Thyroid gland (tissue), 4 donors: ENCODE measurements at places on chromosomes 7 and 10.
A peak's percentile ranks its signal among the peaks of the same experiment; 100 is the strongest.

GRCh38 chr7:13952921-13953320 is 36.5 kb downstream of the ETV1 start:
- DNase-seq = no peak

GRCh38 chr7:108190891-108191290 is 60.7 kb upstream of the LAMB4 start:
- no peak for DNase-seq

DNA sequence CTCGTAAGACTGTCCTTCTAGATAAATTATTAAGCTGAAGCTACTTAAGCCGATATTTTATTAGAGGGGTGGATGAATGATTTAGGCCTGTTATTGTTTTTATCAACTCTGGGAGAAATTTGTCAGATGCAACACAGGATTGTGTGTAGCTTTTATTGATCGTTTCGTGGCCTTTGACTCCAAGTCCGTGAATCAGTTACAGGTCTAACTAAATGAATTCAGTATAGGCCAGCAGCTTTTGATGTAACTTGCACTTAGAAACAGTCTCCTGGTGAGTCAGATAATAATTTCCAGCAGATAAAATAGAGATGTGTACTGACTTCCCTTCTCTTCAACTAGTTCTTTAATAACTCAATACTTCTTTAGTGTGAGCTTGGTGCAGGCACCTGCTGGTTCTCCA is 341.7 kb upstream of the SMIM30 start:
- DNase-seq = no peak

DNA sequence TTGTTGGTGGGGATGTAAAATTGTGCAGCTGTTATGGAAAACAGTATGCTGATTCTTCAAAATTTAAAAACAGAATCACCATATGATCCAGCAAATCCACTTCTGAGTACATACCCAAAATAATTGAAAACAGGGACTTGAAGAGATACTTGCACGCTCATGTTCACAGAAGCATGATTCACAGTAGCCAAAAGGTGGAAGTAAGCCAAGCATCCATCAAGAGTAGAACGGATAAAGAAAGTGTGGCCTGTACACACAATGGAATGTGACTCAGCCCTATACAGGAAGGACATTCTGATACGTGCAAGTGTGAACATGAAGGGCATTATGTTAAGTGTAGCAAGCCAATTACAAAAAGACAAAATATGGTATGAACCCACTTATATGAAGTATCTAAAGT is 696.7 kb upstream of the CELF2 start:
- DNase-seq = no peak

DNA sequence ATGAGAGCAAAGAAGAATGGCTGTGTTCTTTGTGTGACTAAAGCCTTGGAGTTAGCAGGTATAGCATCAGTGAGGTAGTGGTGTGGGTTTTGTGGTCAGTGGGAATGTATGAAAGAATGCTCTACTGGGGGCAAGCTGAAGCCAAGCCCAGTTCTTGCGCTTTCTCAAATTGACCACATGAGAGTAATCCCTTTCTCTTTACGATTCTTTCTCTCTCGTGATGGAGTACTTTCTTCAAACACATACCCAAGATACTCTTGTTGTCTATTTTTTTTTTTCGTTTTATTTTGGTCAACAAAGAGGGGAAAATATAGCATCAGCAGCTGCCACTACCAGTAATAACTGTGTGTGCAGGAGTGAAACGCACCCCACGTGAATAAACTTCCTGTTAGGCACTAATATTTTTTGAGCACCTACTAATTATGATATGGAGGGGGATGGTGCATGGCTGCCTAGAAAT is 8.4 kb upstream of the PANK1 start:
- DNase-seq = no peak

- peak; percentile 37 for DNase-seq
Measured at GRCh38 chr7:151244196-151244840, 4.2 kb downstream of the SMARCD3 start.

- DNase-seq = no peak
Measured at GRCh38 chr7:25900877-25901276, 251.1 kb upstream of the NFE2L3 start.

- DNase-seq = no peak
Measured at GRCh38 chr7:14739168-14739840, 163.2 kb downstream of the DGKB start.

DNA sequence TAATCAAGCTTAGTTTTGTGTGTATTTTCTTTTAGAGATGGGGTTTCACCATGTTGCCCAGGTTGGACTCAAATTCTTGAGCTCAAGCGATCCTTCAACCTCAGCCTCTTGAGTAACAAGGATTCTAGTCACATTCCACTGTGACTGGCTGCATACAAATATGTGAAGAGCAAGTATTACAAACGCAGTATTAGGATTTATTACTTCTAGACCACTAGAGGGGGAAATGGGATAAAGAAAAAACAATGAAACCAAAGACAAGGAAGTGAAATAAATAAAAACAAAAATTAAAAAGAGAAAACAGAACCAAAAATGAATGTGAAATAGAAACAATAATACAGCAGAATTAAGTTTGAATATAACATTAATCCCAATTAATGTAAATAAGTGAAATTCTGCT is 308.7 kb downstream of the ANKRD30A start:
- DNase-seq = no peak

- no peak for DNase-seq
Measured at GRCh38 chr7:127758105-127758504, 106.1 kb downstream of the SND1 start.

- no peak for DNase-seq
Measured at GRCh38 chr7:157143788-157144187, 5.1 kb downstream of the UBE3C start.

- no peak for DNase-seq
Measured at GRCh38 chr10:73215749-73216148, 31.3 kb downstream of the DNAJC9 start.

GRCh38 chr7:30971440-30971839 is 7.7 kb downstream of the GHRHR start:
- DNase-seq = no peak

GRCh38 chr7:148433521-148434180 is 156.9 kb upstream of the C7orf33 start:
- DNase-seq = no peak

DNA sequence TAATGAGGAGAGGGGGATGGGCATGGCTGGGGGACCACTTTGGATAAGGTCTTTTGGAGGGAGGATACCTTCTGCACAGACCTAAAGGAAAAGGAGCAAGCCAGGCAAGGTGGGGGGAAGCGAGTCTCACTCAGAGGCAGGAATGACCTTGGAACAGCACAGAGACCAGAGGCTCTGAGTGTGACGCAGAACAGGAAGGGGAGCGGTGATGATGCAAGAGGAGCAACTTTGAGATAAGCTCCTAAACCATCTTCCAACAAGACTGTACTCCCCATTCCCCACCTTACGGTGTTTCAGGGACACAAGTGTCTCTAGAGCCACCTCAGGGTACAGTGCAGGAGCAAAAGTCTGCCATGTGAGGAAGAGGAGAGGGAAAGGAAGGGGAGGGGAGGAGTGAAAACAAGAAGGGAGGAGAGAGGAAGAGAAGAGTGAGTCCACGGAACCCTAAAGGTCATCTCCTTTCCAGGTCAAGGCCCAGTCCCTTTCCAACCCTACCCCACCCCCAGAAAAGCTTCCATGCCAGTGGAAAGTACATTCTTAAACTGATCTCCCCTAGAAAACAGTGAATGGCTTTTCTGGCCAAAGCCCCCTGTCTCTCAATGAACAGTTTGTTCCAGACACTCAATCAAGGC is 54.1 kb downstream of the JAZF1 start:
- no peak for DNase-seq

DNA sequence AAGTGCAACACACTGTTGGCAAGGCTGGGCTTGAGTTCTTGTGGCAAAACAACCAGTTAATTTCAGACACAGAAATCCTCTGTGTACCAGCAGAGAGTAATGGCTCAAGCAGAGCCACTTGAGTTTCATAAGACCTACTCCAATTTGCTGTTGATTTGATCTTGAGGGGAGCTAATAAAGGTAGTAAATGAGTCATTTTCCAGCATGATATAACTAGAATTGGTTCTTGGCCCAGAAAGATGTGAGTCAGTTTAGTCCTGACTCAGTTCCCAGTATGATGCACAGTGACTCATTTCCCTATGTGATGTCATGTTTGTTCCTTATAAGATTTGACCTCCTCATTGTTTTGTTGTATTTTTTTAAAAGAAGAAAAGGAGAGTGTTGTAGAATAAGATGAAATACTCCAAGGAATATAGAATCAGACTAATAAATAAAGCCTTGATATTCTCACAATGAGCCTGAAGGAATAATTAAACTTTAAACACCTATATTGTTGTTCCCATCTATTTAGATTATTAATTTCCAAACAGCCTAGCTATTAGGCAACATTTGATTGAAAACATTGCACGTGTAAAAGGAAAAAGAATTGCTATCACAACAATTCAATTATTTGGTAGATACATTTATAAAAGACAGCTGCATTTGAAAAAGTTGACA is 186.2 kb downstream of the REEP3 start:
- DNase-seq = peak; percentile 28

- no peak for DNase-seq
Measured at GRCh38 chr7:75889826-75890225, 11.0 kb downstream of the RHBDD2 start.

DNA sequence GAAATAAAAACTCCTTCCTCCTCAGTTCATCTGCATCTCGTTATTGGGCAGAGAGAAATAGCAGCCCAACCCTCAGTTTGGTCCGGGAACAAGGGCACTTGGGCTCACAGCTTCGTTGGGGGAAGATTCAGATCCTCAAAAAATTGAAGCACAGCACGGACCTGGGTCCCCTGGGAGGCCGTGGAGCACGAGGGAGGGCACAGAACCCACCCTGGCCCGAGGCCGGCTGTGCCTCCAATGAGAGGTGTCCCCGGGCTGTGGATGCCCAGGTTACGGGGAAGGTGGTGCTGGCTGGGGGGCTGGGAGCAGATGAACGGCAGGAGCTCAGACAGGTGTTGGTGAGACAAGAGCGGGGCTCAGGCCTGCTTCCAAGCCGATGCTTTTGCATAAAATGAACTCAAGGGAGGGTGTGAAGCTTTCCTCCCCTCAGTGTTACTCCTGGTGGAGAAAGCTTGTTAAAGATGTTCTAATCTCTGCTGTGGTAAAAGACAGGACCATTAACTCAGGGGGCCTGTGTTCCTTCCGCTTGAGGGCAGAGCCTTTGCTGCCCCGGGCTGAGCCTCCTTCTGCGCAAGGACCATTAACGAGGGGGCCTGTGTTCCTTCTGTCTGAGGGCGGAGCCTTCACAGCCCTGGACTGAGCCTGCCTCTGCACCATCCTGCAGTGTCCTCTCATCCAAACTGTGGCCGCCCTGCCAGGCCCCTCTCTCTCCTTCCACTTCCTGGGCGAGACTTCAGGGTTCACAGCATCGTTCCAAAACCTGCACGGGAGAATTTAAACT is 302.2 kb downstream of the ADARB2 start:
- DNase-seq = no peak

- DNase-seq = no peak
Measured at GRCh38 chr10:50394832-50395231, 143.5 kb upstream of the ASAH2 start.

DNA sequence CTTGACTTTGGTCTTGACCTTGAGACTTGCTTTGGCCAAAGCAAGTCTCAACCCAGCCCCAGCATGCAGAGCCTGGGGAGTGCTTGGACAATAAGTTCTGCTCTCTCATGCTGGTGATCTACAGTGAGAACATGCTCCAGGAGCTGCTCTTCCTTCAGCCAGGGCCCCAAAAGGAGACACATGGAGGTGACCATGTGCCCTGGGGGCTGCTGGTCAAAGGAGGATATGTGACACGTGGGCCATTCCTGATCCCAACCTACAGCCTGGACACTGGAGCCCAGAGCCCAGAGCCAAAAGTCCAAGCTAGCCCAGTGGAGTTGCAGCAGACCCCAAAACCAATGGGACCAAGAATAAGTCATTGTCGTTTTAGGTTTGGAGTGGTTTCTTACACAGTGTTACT is 78.2 kb upstream of the CHST15 start:
- no peak for DNase-seq

- DNase-seq = peak; percentile 53
Measured at GRCh38 chr10:114694062-114694461, 36.0 kb upstream of the ABLIM1 start.

- DNase-seq = no peak
Measured at GRCh38 chr7:50308203-50308531, 3.7 kb downstream of the IKZF1 start.

DNA sequence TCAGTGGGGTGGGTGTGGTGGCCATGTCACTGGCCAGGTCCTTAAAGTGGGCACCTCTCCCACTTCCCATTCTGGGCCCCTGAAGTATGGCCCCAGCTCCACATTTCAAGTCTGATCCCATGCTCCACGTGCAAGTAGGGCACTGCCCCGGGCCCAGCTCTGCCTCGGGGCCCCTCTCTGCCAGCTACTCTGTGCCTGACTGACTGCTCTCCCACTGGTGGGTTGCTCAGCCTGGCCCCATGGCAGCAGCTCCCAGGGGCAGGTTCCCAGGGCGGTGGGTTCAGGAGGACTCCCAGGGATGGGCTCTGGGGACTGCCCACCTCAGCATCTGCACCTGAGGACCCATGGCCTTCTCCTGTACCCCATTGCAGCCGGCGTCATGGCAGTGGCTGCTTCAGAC is 110.2 kb upstream of the FAM180A start:
- no peak for DNase-seq

- no peak for DNase-seq
Measured at GRCh38 chr10:97861924-97862323, 12.3 kb downstream of the GOLGA7B start.

DNA sequence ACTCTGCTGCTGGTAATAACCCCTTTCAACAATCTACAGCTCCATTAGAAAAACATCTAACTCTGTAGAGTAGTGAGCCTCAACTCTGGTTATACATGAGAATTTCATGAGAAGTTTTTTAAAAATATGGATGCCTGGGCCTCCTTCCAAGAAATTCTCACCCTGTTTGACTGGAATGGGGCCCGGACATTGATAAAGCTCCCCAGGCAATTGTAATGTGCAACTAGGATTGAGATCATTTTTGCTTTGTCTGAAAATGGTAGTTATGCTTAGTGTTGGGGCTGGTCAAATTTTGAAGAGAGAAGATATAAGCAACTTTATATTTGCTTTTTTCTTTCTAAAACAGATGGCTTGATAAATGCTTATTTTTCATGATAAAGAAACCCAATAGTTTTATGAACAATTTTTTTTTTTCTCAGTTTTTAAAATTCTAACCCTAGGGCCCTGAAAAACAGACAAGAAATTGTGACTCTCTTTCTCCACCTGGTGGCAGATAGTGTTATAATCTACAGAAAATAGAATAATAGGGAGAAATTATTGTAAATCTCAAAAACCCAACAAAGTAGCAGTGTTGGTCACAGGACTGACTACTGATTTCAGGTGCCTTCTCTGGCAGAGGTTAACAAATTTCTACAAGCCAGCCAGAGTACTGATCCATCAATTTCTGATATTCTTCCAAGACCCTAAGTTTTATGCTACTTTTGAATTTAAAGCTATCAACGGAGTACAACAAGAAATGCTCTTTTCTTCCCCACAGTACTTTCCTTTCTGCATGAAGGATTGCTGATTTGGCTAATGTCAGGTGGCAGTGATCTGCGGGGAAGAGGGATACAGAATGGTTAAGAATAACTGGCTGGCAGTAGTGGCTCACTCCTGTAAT is 174.8 kb downstream of the DKK1 start:
- no peak for DNase-seq
